ENCODE measurements at places on chromosomes 11 and 22.
A peak's percentile ranks its signal among the peaks of the same experiment; 100 is the strongest.

DNA sequence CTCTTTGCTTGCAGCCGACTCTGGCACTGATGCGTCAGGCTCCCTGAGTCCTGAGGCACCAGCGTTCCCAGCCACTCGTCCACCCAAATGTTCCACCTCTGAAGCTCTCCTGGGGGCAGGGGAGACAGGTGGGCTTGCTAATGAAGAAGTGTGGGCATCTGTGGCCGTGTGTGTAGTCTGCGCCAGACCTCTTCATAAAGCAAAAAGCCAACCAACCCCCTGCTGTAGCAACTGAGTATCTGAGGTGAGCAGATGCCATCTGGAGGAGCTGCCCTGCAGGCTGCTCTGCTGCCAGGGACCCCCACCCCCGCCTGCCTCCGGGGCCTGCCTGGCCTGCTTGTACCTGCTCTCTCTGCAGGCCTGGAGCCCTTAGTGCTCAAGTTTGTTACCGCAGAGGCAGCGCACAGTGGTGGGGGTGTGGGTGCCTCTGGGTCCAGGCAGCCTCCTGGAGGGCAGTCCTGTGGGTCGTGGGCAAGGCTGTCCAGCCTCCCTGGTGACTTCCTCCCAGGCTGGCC, 272.5 kb downstream of the TBC1D22A start:
- no peak for DNase-seq

- DNase-seq: no peak
These were observed 3.6 kb downstream of the HMOX1 start for GRCh38 chr22:35384527-35384926.

- DNase-seq: no peak
These were observed 38.2 kb upstream of the MRPL17 start for GRCh38 chr11:6721343-6721742.

DNA sequence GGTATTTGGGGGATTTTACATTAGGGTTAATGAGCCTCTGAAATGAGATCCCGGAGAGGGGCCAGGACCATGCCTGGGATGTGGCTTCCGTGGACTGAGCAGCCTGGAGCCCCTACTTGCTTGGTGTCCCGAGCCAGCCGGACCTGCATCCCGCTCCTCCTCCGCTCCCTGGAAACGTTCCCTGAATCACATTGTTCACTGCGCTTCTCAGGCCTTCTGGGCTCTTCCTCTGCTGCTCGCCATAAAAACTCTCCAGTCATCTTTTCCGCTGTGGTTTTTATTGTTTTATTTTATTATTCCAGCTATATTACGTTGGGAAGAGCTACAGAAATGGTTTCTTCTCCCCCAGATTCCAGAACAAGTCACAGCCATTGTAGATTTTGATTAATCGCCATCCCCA, 13.3 kb upstream of the KCNQ1OT1 start:
- DNase-seq: no peak

GRCh38 chr11:103532133-103532788, 423.0 kb downstream of the DYNC2H1 start:
- peak; percentile 49 for DNase-seq

- no peak for DNase-seq
These were observed 36.9 kb upstream of the OR56A1 start for GRCh38 chr11:6067502-6067901.

DNA sequence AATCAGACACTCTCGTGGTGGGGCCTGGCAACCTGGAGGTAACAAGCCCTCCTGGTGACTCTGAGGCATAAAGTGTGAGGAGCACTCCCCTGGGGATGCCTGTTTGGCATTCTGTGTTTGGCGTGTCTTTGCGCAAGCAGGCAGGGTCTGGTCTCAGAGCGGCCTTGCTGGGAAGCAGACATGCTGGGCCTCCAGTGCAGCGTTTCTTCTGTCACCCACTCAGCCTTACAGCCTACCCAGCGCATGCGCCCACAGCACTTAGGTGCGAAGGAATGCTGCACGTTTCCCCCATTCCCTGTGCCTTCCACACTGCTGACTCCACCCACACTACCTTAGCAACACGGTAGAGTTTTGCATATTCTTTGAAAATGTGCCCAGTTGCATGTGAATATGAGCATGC, 7.4 kb upstream of the CXCR5 start:
- no peak for DNase-seq

DNA sequence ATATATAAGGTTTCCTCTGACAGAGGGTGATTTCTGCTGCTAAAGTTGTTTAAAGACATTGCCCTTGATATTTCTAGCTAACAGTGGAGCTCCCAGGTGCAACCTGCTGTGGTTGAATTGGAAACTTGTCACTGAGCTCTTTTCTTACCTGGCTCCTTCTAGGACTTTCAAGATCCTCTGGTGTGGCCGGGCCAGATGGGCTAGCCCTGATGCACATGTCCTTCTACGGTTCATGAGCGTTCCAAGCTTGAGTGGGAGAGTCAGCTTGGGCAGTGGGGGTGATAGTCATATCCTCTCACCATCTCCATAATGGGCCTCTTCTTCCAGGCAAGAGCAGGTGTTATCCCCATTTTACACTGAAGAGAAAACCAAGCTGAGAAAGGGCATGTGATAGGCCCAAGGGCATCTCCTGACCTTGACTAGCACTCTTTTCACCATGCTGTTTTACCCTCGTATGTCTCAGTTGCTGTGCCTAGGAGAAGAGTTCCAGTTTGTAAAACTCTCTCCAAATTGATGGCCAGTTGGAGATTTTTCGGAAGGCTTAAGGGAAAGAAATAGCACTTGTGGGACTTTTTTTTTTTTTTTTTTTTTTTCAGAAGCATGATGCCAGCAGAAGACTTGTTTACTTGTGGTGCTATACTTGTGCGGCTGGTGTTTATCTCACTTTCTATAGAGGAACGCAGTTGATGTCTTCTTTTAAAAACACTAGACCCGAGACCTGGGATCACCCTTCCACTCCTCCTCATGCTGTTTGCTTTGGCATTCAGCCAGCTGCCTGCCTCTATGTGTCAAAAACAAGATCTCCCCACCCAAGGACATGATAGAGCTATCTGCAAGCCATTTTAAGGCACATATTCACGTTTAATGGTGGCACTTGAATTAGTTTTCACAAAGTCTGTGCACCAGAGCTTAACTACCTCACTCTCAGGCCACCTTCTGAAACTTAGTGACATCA, 32.6 kb downstream of the TEAD1 start:
- no peak for DNase-seq

- DNase-seq: peak; percentile 70
These were observed 9.7 kb upstream of the AHNAK start for GRCh38 chr11:62556108-62556874.

DNA sequence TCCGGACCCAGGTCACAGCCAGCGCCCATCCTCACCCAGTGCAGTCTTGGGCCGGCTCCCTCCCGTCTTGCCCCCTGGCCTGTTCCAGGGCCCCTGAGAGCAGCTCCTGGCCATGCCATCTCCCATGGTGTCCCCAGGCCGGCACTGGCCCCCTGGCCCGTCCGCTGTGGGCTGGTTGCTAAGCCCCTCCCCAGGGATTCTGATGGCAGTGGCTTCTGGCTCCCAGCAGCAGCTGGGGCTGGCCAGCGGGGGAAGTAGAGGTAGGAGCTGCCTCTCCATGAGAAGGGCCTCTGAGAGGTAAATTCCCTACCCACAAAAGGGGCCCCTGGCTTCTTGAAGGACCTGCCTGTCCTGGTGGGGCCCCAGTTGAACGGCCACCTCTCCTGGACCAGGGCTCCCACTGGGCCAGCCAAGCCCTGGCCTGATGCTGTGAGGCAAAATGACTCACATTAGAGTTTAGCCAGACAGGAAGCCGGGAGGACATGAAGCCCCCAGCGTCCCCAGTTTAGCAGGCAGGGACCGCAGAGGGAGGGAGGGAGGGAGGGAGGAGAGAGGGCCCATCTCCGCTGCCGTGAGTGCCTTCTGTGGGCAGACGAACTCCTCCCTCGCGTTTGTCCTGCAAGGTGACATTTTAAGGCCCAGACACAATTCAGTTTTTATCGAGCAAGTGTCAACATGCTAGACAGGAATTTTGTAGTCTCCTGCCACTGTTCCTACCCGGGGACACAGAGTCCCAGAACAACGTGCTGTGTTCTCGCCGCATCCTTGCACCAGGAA, 32.9 kb upstream of the GAL start:
- DNase-seq: no peak

GRCh38 chr22:39254789-39255298, 10.1 kb upstream of the PDGFB start:
- DNase-seq: peak; percentile 21

GRCh38 chr11:93529707-93530467, 13.3 kb downstream of the SMCO4 start:
- no peak for DNase-seq

GRCh38 chr11:3134218-3134621, 30.9 kb downstream of the OSBPL5 start:
- DNase-seq: no peak

DNA sequence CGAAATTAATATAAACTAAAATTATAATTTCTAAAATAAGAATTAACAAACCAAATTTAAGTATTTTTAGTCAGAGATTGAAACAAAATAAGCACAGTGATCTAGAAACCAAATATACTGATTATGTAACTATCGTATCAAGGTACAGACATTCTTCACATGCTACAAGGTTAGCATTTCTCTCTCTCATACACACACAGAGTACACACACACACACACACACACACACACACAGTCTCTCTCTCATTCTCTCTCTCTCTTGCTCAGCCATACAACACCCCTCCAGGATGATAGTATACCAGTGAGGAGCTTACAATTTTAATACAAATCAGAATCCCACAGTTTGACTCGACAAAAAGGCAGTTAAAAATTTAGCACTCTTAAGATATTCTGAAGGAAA, 66.0 kb downstream of the RDX start:
- DNase-seq: no peak

DNA sequence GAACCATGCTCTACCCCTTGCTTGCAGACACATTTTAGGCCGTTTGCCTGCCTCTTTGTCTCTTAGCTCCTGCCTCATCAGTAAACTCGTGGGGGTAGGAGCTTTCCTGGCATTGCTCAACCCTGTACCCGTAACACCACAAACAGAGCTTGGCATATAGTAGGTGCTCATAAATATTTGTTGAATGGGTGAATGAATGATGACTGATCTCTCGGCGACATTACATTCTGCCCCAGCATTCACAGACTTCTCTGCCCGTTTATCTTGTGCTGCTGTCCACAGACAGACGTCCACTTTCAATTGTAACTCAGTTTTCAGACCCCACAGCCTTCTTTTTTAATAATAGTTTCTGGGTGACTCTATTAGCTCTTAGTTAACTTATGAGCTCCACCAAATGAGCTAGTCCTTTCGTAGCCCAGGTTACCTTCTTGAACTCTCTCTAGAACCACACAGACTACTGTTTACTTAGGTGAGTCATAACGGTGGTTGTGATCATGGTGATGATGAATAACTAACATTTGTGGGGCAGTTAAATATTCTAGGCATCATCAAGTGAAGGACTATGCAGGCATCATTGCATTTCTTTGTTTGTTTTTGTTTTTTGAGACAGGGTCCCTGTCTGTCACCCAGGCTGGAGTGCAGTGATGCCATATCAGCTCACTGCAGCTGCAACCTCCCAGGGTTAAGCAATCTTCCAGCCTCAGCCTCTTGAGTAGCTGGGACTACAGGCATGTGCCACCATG, 188.4 kb downstream of the ADAMTS15 start:
- no peak for DNase-seq

GRCh38 chr11:34194576-34195335, 89.3 kb downstream of the NAT10 start:
- no peak for DNase-seq

- no peak for DNase-seq
These were observed 48.2 kb upstream of the CHST1 start for GRCh38 chr11:45713573-45713972.

GRCh38 chr22:37240941-37241320, 3.1 kb downstream of the RAC2 start:
- no peak for DNase-seq

- DNase-seq: no peak
These were observed 35.0 kb upstream of the OR6M1 start for GRCh38 chr11:123841174-123841573.

DNA sequence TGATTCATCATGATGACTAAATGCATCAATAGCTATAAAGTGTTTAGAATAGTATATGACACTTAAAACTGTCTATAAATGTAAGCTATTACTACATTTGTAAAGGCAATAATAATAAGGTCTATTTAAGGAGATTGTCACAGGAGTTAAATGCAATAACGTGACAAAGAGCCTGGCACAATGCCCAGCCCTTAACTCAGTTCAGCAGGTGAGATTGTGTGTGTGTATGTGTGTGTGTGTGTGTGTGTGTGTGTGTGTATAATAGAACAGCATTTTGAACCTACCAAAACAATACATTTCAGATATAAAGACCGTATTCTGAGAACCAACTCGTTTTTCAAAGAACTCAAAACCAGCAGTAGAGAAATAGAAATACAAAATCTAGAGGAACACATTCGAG, 177.5 kb downstream of the MYO18B start:
- DNase-seq: no peak

DNA sequence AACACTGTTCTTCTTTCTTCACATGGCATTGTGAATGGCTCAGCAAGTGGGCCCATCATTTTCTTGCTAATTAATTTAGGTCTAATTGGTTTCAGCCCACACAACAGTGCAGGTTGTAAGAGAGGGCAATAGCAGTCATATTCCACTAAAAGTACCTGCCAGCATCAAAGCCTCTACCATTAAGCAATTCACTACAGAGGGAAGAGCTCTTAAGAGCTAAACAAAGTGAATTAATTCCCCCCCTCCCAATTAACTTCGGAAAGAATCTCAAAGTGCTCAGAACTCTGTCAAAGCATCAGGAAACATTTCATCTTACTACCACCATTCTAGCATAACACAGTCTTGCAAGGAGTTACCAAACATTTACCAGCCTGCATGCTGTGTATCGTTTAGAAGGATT, 133.9 kb upstream of the UBASH3B start:
- no peak for DNase-seq

GRCh38 chr22:25514436-25515180, 49.9 kb upstream of the GRK3 start:
- DNase-seq: no peak

GRCh38 chr22:37893583-37893983, 12.5 kb upstream of the MICALL1 start:
- DNase-seq: no peak

DNA sequence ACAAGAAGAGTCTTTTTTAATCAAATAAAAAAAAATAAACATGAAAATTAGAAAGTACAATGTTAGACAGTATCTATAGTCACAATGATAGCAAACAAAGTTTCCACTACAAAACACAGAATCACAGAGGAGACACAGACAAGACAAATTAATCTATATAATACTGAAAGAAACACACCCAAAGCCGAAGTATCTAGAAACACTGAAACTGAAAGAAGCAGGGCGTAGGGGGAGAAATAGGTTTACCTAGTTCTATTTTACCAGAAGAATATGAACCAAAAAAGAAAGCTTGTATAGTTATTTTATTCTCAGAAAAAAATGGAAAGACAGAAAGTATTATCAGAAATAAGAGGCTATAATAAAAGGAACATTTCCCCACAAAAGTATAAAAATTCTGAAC, 27.1 kb upstream of the NUP50 start:
- DNase-seq: no peak

Measured in AG04449 (cell line).